ENCODE measurements at places on chromosomes 13 and 19.

GRCh38 chr13:112172641-112173251, 105.8 kb downstream of the SOX1 start:
- DNase-seq = no peak

DNA sequence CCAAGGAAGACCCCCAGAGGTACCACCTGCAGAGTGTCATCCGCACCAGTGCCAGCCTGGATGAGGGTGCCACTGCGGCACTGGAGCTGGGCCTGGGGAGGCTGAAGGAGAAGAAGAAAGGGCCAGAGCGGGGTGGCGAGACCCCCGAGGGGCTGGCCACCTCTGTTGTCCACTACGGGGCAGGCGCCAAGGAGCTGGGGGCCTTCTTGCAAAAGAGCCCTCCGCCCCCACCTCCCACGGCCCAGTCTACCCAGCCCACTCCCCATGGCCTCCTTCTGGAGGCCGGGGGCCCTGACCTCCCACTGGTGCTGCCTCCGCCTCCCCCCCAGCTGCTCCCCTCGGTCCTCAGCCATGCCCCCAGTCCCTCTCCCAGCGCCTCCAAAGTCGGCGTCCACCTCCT, 5.4 kb downstream of the PRR12 start:
- DNase-seq = no peak

DNA sequence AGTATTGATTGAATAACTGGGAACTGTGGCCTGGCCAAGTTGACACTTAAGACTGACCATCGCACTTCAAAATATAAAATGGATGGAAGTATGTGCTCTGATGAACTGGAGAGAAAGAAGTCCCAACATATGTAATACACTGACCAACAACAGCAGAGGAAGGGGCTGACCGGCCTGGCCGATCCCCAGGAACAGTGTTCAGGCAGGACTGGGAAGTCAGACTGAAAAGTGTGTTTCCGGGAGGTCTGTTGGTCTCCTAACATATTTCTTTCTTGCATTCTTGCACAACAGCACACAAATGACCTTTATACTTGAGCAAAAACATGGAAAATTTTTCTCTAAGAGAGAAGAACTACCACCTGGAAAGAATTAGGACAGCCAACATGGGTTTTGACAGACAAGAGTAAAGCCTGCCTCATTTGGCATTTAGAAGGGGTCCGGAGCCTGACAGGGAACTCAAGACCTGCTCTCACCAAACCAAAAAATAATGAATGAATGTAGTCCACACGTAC, 297.8 kb downstream of the OXGR1 start:
- no peak for DNase-seq

DNA sequence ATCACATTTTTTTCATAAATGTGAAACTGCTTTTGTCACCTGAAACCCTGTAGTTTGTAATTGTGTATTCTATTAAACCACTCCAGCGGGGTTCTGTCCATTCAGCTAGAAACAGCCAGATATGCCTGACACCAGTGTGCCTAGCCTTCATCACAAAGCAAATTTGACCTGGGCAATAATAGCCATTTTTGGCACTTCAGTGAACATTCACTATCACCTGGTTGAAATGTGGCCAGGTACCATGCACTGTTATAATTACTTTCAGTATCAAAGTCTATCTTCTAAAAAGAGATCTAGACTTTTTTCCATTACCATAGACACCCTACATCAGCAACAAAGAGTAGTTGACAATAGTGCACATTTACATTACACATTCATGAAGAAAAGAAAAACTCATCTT, 64.5 kb downstream of the ZNF257 start:
- DNase-seq = no peak

GRCh38 chr13:113059891-113060290, 45.7 kb upstream of the F7 start:
- DNase-seq = no peak

DNA sequence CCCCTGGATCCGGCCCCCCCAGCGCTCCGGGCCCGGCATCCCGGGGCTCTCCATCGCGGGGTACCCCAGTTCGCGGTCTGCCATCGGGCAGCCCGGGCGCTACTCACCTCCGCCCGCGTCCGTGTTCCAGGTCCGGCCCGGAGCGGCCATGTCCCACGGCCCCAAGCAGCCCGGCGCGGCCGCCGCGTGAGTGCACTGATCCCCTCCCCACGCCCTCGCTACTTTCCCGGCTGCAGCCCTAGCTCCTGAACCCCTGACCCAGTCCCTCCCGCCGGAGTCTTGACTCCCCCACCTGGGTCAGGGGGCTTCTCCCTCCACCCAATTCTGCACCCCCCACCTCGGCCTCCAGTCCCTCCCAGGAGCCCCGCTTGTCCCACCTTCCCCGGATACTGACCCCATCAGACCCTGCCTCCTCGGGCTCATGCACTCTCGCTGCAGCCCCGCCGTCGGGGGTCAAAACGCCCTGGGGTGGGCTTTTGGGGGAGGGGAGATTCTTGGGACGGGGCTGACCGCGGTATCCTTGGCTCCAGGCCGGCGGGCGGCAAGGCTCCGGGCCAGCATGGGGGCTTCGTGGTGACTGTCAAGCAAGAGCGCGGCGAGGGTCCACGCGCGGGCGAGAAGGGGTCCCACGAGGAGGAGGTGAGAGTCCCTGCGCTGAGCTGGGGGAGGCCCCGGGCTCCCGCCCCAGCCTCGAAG, 566 bp downstream of the HMG20B start:
- no peak for DNase-seq

- DNase-seq = no peak
These were observed 12.7 kb upstream of the ZNF431 start for GRCh38 chr19:21128901-21129698.

- no peak for DNase-seq
These were observed 50.1 kb upstream of the KLF12 start for GRCh38 chr13:74184283-74184682.

DNA sequence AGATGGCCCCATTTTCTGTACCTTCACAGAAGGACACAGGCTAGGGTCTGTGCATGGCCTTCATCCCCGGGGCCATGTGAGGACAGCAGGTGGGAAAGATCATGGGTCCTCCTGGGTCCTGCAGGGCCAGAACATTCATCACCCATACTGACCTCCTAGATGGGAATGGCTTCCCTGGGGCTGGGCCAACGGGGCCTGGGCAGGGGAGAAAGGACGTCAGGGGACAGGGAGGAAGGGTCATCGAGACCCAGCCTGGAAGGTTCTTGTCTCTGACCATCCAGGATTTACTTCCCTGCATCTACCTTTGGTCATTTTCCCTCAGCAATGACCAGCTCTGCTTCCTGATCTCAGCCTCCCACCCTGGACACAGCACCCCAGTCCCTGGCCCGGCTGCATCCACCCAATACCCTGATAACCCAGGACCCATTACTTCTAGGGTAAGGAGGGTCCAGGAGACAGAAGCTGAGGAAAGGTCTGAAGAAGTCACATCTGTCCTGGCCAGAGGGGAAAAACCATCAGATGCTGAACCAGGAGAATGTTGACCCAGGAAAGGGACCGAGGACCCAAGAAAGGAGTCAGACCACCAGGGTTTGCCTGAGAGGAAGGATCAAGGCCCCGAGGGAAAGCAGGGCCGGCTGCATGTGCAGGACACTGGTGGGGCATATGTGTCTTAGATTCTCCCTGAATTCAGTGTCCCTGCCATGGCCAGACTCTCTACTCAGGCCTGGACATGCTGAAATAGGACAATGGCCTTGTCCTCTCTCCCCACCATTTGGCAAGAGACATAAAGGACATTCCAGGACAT, 7.0 kb upstream of the CEACAM7 start:
- DNase-seq = no peak

DNA sequence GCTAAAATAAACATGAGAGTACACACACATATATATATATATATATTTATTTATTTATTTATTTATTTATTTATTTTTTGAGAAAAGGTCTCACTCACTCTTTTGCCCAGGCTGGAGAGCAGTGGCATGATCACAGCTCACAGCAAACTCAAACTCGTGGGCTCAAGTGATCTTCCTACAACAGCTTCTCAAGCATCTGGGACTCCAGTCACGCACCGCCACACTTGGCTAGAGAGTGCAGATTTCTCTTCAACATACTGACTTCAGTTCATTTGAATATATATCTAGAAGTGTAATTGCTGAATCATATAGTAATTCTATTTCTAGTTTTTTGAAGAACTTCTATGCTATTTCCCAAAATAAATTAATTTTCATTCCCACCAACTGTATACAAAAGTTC, 1711.8 kb downstream of the SLITRK5 start:
- no peak for DNase-seq

DNA sequence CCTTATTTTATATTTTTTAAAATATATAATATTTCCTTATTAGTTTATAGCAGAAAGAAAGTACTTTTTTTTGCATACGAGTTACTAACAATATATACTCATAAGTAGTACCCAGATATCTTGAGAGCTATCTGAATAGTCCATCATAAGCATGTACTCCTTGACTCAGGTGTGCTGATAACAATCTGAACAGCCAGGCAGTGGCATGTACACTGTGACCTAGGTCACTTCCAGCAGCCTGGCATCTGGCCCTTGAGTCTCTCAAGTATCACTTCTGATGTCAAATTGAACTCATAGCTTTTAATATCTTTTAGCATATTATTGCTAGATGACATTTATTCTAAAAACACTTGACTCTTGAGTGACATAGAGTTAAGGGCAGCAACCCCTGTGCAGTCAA, 1576.7 kb downstream of the SLITRK1 start:
- DNase-seq = no peak

DNA sequence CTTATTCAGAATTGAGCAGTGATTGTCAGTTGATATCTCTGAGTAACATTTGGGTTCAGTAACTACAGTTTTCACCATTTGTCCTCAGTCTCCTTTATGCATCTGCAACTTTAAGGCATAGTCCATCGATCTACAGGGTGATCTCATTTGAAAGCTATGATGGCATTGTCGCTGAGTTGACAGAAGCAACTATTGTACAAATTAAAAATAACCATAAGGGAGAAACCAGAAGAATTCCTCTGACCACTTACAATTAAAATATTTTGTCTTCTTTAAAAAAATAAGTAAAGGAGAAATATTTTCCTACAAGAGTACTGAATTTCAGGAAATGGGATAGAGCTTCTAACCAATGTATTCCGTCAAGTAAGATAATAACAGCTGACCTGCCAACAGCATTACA, 30.6 kb downstream of the RAP2A start:
- DNase-seq = no peak

GRCh38 chr19:3361384-3362216, 4.8 kb upstream of the NFIC start:
- no peak for DNase-seq

- no peak for DNase-seq
These were observed 1528.0 kb downstream of the SLITRK5 start for GRCh38 chr13:89199138-89199537.

- DNase-seq = no peak
These were observed 6.6 kb downstream of the STARD13 start for GRCh38 chr13:33278913-33279312.

GRCh38 chr13:104114101-104114500, 1047.9 kb upstream of the SLC10A2 start:
- DNase-seq = no peak

GRCh38 chr13:32228330-32229041, 86.7 kb downstream of the ZAR1L start:
- no peak for DNase-seq

DNA sequence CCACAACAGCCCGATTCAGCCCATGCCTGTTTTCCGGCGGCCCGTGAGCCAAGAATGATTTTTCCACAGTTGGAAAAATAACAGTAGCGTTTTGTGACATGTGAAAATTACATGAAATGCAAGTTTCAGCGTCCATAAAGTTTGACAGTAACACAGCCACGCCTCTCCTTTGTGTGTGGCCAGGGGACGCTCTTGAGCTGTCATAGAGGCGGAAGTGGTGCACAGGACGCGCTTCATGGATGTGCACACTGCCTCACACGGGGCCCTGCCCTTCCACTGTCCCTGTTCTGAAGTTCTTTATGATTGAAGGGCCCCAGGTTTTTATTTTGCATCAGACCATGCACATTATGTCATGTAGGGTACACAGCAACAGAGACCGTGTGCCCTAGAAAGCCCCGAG, 12.4 kb upstream of the ELAVL1 start:
- no peak for DNase-seq

- DNase-seq = no peak
These were observed 492.9 kb downstream of the PCDH20 start for GRCh38 chr13:60922576-60923231.

- no peak for DNase-seq
These were observed 44.5 kb upstream of the CLDN10 start for GRCh38 chr13:95507991-95508390.

- no peak for DNase-seq
These were observed 32.2 kb upstream of the ZNF766 start for GRCh38 chr19:52237197-52237596.

GRCh38 chr13:52451135-52451804, 836 bp upstream of the VPS36 start:
- DNase-seq = no peak

- no peak for DNase-seq
These were observed 107.0 kb downstream of the ZNF429 start for GRCh38 chr19:21612403-21612872.

DNA sequence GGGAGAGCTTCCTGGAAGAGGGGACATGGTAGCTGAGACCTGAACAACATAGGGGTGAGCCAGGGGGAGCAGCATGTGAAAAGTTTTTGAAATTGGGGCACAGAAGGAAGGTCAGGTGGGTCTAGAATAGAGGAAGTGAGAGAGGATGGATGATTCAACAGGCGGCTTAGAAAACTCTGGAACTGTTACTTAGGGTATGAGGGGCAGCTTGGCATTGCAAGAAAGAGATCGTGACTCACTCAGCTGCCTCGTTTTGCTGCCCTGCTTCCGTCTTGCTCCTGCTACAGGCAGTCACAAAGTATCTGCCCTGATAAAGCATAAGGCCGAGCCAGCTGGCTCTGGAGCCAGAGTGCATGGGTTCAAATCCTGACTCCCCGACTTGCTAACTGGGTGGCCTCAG, 1.3 kb upstream of the CEACAM20 start:
- DNase-seq = no peak

- DNase-seq = no peak
These were observed 2.4 kb downstream of the ATP8B3 start for GRCh38 chr19:1809678-1810077.

- DNase-seq = no peak
These were observed 163.1 kb downstream of the STK24 start for GRCh38 chr13:98413796-98414195.

- DNase-seq = no peak
These were observed 21.2 kb upstream of the NCCRP1 start for GRCh38 chr19:39175564-39175963.

DNA sequence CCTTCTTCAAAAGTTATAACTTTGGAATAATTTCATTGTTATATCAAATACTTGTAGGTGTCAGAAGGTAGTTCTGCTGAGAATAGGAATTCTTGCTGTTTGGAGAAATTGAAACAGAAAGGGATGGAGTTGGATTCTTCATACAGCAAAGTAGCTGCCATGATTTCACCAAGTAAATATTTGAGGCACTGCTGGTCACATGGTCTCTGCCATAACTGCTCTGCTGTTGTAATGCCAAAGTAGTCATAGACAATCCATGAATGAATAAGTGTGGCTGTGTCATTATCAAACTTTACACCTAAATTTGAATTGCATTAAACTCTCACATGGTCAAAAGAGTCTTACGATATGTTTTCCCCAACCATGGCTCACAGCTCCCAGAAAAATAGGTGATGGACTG, 308.6 kb downstream of the GPC6 start:
- DNase-seq = no peak
